ENCODE measurements at places on chromosomes 3 and 15.

DNA sequence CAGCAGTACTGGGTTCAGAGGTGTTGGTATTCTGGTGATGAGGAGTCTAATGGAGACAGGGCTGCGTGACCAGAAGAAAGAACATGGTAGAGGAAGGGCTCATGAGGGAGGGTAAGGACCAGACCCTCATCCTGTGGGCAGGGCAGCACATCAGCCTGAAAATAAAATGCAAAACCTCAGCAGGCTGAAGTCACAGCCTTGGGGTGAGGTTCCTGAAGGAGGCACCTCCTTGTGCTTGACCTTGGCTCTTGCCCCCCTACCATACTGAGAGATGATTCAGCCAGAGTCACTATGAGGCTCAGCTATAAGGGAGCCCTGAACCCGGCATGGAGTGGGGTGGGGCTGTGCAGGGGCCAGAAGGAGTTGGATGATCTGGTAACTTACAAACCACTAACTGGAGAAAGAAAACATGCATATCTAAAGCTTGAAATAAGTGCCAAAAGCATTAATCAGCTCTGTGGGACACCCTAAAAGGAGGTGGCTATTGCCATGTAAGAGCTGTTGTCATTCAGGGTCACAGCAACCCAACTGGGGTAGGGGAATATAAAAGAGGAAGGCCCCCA is 60.2 kb downstream of the CORO2B start:
- DNase-seq = no peak

- DNase-seq = no peak
These were observed 27.3 kb upstream of the MBNL1 start for GRCh38 chr3:152241142-152242017.

DNA sequence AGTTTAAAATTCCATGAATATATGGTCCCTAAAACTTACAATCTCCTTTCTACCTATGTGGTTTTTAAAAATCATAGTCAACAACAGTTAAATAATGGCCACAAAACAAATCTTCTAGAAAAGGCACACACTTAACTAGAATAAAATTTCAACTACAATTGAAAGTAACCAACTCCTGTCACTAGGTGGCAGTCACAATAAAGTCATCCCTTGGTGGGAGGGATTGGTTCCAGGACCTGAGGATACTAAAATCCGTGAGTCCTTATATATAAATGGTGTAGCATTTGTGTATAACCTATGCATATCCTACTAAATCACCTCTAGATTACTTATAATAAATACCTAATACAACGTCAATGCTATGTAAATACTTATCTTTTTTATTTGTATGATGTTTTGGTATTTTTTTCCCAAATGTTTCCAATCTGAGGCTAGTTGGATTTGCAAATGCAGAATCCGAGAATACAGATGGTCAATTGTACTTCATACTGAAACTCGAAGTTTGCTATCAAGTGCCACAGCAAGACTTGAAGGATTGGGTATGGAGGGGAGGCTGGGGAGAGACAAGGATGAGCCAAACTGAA is 172.6 kb downstream of the FMN1 start:
- no peak for DNase-seq

DNA sequence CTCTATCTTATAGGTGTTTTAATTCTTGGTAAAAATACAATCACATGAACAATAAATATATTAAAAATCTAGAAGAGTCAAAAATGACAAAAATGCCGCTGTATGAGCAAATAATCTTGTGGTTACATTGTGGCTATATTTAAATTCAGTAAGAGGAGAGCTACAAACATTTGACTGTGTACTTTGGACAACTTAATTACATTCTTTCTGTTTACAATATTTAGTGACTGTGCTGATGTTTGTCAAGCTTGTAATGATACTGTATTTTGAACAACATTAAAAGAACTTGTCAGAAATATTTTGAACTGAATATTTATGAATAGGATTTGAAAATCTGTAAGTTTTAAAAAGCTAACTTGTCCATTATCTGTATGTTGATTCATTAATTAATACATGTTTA is 598.3 kb downstream of the SI start:
- DNase-seq = no peak

GRCh38 chr3:46017720-46018119 is 9.6 kb downstream of the XCR1 start:
- no peak for DNase-seq

DNA sequence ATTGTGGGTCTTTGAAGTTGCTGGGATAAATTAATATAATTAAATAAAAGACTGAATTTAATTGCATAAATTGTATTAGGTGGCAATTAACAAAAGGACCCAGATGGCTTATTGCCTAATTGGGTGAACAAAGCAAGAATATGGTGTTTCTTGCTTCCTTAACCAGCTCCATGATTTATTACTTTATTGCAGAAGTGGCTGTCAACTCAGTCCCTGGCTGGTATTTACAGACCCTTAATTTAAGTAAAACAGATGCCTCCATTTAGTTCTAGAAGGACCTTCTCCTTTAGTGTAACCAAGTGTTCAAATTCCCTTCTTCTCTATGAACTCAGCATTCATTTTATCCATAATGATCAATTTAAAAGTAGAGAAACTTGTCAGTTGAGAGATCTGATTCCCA is 35.1 kb downstream of the DPH3 start:
- no peak for DNase-seq

DNA sequence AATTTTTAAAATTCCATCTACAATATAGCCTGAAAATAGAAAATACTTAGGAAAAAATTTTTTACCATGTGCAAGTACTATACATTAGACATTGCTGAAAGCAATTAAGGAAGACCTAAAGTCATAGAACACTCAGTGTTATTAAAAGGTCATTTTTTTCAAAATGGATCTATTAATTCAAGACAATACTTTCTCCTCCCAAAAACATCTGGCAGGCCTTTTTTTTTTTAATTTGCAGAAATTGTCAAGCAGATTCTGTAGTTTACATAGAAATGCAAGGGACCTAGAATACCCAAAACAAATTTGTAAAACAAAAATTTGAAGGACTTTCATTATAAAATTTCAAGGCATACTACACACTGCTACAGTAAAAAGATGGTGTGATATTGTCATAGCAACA is 238.4 kb upstream of the VEPH1 start:
- DNase-seq = no peak

DNA sequence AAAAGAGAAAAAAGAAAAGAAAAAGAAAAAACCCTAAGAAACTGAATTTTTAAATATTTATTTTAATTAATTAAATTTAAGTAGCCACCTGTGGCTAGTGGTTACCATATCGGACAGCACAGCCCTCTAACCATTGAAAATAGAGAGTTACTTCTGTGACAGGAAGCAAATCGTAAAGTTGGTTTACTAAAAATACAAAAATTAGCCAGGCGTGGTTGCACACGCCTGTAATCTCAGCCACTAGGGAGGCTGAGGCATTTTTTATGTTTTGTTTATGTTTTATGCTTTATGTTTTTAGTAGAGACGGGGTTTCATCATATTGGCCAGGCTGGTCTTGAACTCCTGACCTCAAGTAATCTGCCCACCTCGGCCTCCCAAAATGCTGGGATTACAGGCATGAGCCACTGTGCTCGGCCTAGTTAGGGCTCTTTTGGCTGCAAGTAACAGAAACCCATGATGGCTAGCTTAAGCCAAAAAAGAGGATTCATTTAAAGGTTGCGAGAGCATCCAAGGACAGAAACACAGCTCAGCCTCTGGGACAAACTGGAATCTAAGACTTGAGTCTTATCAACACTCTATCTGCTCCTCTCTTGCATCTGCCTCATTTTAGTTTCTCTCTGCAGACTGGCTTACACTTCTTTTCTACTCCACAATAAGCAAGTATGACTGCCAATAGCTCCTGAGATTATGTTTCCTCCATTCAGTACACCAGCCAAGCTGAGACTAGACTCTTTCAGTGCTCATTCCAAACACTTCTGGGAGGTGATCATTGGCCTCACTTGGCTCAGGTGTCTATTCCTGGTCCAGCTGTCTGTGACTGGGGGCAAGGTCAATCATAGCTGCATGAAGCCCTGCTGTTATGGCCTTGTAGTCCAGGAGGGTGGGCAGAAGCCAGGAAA is 6.8 kb upstream of the SKIL start:
- DNase-seq = no peak

DNA sequence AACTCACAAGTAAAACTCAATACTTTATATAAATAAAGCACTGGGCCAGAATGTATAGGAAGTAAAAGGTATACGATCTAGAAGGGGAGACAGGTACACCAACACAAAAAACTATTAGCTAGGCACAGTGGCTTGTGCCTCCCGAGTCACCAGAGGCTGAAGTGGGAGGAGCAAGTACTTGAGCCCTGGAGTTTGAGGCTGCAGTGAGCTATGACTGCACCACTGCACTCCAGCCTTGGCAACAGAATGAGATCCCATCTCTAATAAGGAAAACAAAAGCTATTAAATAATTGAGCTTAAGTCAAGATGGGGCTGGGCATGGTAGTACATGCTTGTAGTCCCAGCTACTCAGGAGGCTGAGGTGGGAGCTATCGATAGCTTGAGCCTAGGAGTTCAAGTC is 17.0 kb downstream of the PIK3CB start:
- DNase-seq = no peak

DNA sequence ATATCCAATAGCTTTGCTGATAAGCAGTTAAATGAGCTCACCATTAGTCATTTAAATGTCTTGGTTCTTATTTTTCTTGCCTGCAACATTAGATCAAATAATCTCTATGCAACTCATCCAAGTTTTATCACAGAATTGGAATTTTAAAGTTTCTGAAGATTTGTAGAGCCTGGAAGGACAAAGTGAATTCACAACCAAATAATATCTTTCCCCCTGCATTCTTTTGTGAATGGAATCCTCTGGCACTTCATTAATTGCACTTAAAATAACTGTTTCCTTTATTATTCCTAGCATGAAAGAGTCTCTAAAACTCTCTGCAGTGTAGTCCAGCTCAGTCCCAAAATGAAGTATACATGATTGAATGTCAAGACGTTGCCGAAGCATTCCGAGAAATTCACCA is 345.6 kb upstream of the TGFBR2 start:
- no peak for DNase-seq

GRCh38 chr3:14275962-14276909 is 97.6 kb downstream of the LSM3 start:
- no peak for DNase-seq

DNA sequence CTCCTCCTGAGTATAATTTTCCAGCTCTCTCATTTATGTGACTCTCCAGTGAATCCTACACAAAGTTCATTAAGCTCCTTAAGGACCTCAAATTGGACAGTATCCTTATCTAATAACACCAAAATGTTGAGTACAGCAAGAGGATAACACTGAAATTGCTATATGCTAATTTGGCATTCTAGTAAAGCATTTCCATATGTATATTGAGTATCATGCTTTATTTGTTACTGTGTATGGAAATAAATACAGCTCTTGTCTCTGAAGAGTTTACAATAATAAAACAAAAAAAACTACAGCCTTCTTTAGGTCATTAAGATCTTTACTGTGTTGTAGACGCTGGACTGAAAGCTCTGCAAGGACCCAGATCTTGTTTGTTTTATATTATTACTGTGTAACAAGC is 1341.3 kb downstream of the ROBO1 start:
- no peak for DNase-seq

GRCh38 chr15:60316961-60317360 is 80.8 kb downstream of the ANXA2 start:
- DNase-seq = no peak

GRCh38 chr3:38030126-38031021 is 932 bp upstream of the PLCD1 start:
- no peak for DNase-seq

All from stimulated activated CD8-positive, alpha-beta memory T cell treated with anti-CD3 and anti-CD28 coated beads, Interleukin-2, amount 100 ng/mL, for 1 hour (primary cell).